Effector memory CD8-positive, alpha-beta T cell (primary cell): ENCODE measurements at places on chromosomes 6 and 20.

GRCh38 chr20:45336530-45337366, 11.5 kb downstream of the SDC4 start:
- H3K27me3 ChIP-seq, result no peaks in the 10 kb centered on the region
- DNase-seq, result no peak
- no peak overlapping the region for H3K4me3 ChIP-seq
- peak overlapping the region; percentile 3 for H3K27ac ChIP-seq

GRCh38 chr20:7010527-7010926, 243.0 kb downstream of the BMP2 start:
- no peaks in the 10 kb centered on the region for H3K36me3 ChIP-seq
- DNase-seq, result no peak

GRCh38 chr6:16522937-16523336, 238.3 kb downstream of the ATXN1 start:
- peaks cover 40% of the 10 kb centered on the region for H3K4me1 ChIP-seq
- H3K27ac ChIP-seq, result peak overlapping the region; percentile 44
- peaks cover 21% of the 10 kb centered on the region for H3K36me3 ChIP-seq
- no peak for DNase-seq
- no peak overlapping the region for H3K4me3 ChIP-seq
- H3K27me3 ChIP-seq, result no peaks in the 10 kb centered on the region

- H3K36me3 ChIP-seq, result no peaks in the 10 kb centered on the region
- H3K4me3 ChIP-seq, result no peak overlapping the region
- DNase-seq, result no peak
- H3K27me3 ChIP-seq, result peaks cover 17% of the 10 kb centered on the region
- H3K4me1 ChIP-seq, result no peaks in the 10 kb centered on the region
These were observed 196.0 kb downstream of the MAFB start for GRCh38 chr20:40493071-40493470.

GRCh38 chr6:155383913-155384312, 69.6 kb upstream of the TFB1M start:
- no peak for DNase-seq
- no peaks in the 10 kb centered on the region for H3K36me3 ChIP-seq
- peaks cover 23% of the 10 kb centered on the region for H3K27me3 ChIP-seq

DNA sequence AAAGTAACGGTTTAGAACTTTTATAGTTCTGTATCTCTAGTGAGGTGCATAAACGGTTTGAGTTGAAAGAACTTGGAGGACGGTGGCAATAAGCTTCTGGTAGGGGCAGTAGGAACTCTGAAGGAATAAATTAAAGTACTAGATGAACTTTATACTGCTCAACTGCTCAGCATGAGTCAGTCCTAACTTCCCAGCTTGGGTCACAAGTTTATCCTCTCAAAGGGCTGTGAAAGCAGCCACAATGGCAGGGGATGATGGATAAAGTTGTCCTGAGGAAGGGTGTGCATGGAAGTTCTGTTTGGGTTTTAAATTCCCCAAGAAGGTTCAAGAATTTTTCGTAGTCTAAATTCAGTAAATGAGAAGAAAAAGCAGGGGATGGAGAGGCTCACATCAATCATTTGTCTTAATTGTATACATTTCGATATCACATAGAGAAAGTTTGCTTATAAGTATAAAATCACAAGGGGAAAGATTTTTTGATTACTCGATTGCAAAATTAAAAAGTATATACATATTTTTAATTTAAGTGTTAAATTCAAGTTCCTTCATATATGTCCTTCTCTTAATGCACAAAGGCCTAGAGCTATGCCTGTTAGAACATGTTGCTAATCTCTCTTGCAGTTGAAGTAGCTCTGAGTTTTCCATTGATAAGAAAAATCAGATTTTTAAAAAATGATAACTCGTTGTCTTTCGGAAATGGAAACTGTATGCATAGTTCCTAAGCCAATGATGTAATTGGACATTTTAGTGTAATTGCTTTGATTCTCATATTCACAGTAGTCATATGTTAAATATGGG, 55.3 kb upstream of the JAG1 start:
- no peaks in the 10 kb centered on the region for H3K36me3 ChIP-seq
- H3K4me1 ChIP-seq, result no peaks in the 10 kb centered on the region
- no peak overlapping the region for H3K4me3 ChIP-seq
- H3K27me3 ChIP-seq, result peaks cover 31% of the 10 kb centered on the region
- H3K27ac ChIP-seq, result no peak overlapping the region

GRCh38 chr20:3237011-3237957, 1.7 kb downstream of the SLC4A11 start:
- DNase-seq, result no peak
- H3K27ac ChIP-seq, result no peak overlapping the region
- peaks cover 5% of the 10 kb centered on the region for H3K36me3 ChIP-seq
- H3K4me1 ChIP-seq, result peaks cover 7% of the 10 kb centered on the region
- peak overlapping the region; percentile 96 for H3K4me3 ChIP-seq
- H3K27me3 ChIP-seq, result peaks cover 32% of the 10 kb centered on the region

- H3K4me3 ChIP-seq, result no peak overlapping the region
- peaks cover 16% of the 10 kb centered on the region for H3K36me3 ChIP-seq
- no peak overlapping the region for H3K27ac ChIP-seq
- H3K27me3 ChIP-seq, result no peaks in the 10 kb centered on the region
These were observed 286.2 kb downstream of the FARS2 start for GRCh38 chr6:5547556-5547955.

- peaks cover 3% of the 10 kb centered on the region for H3K36me3 ChIP-seq
- H3K4me1 ChIP-seq, result peaks cover 5% of the 10 kb centered on the region
- H3K4me3 ChIP-seq, result peak overlapping the region; percentile 55
- DNase-seq, result no peak
- H3K27ac ChIP-seq, result peak overlapping the region; percentile 44
These were observed 845 bp upstream of the ANKRD60 start for GRCh38 chr20:58229198-58229798.

DNA sequence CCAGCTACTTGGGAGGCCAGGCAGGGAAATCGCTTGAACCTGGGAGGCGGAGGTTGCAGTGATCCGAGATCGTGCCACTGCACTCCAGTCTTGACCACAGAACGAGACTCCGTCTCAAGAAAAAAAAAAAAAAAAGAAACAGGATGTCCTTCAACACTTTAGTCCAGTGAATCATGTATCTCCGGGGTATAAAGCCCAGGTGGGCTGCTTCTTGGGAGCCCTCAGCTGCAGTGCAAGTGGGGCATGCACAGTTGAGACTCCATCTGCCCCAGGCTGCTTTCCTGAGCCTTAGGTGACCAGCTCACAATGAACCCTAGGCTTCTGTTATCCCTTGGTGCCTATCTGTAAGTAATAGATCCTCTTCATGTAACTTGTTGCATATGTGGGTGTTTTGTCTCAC, 187.1 kb upstream of the RNF24 start:
- no peak for DNase-seq
- H3K4me1 ChIP-seq, result no peaks in the 10 kb centered on the region
- H3K4me3 ChIP-seq, result no peak overlapping the region
- peaks cover 13% of the 10 kb centered on the region for H3K27me3 ChIP-seq
- no peak overlapping the region for H3K27ac ChIP-seq
- peaks cover 6% of the 10 kb centered on the region for H3K36me3 ChIP-seq
